Osteocyte (in vitro differentiated cells): ENCODE measurements at places on chromosomes 2 and 18. TPM values are rescaled to one million over a fixed set of nuclear protein-coding genes. Genes with fewer than 3 reads are reported as not detected.

MYO3B gene
- not detected in 2 replicates for total RNA-seq

GRCh38 chr2:160328811-160329527 is 128.9 kb upstream of the ITGB6 start:
- H3K4me3 ChIP-seq = no peak overlapping the region
- no peaks in the 10 kb centered on the region for H3K27me3 ChIP-seq
- peaks cover 88% of the 10 kb centered on the region for H3K4me1 ChIP-seq
- H3K36me3 ChIP-seq = peaks cover 14% of the 10 kb centered on the region

- H3K36me3 ChIP-seq = no peaks in the 10 kb centered on the region
- no peaks in the 10 kb centered on the region for H3K27me3 ChIP-seq
- H3K4me3 ChIP-seq = no peak overlapping the region
- no peak overlapping the region for H3K27ac ChIP-seq
Observed at GRCh38 chr2:150353376-150353775, 134.1 kb downstream of the RND3 start.

IKZF2 gene
- 16.7 and 18.9 TPM in 2 replicates for total RNA-seq

FEZ2 gene
- 50.5 and 52.9 TPM in 2 replicates for total RNA-seq

ARHGAP25 gene
- total RNA-seq = 0.42 and 0.43 TPM in 2 replicates

SLC16A14 gene
- total RNA-seq = 18.9 and 21.6 TPM in 2 replicates

DNA sequence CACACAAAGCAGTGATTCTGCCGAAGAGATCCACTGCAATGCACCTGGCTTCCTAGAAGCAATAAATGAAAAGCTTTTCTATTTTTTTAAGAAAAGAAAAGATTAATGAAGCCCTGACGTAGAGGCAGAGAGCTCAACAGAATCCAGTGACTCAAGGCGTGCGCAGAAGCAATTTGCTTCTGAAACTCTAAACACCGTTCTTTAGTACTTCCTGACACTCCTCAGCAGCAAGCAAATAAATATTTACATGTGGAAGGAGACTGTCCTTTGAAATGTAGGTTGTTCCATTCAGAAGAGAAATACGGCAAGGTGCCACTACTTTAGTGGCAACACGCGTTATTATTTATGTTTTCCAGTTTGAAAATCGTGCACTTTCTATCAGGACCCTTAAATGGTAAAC is 126.2 kb upstream of the ZNF516 start:
- H3K27me3 ChIP-seq = peaks cover 13% of the 10 kb centered on the region
- no peak overlapping the region for H3K27ac ChIP-seq
- H3K36me3 ChIP-seq = no peaks in the 10 kb centered on the region
- peak overlapping the region; percentile 61 for H3K4me3 ChIP-seq

DNA sequence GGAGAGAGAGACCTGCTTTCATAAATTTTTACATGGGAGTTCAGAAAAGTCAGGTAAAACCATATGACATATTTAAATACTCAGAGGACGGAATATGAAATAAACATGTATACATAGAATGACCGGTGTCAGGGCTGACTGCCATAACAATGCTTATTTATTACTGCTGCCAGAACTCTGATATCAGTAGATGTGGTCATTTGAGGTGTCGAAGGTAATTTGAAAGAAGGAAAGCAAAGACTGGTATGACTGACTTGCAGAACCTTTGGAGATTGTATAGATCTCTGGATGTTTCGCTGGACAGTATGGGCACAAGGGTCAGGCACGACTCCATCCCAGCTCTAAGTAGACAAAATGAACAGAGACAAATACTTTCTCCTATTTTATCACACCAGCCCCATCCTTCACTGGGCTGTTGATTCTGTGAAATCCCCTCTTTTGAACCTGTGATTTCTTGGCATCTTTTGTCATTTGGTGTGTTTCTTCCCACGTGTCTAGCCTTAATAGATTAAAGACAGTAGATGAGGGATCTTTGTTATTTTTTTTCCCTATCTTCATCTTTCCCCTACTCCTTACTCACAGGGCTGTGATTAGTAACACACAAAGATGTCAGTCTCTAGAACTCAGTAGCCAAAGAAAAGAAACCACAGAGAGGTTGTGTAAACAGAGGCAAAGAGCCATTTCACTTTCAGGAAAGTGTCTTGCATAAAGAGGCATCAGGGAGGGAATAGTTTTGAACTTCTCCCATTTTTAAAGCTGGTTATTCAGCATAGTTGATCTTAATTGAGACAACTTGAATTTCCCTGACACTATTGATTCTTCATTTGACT is 61.6 kb downstream of the ICOS start:
- no peak for DNase-seq
- H3K4me3 ChIP-seq = no peak overlapping the region
- H3K27ac ChIP-seq = no peak overlapping the region
- H3K4me1 ChIP-seq = peaks cover 14% of the 10 kb centered on the region

GRCh38 chr2:59276033-59276432 is 1034.9 kb upstream of the FANCL start:
- no peaks in the 10 kb centered on the region for H3K4me1 ChIP-seq
- H3K36me3 ChIP-seq = no peaks in the 10 kb centered on the region
- no peak overlapping the region for H3K27ac ChIP-seq
- DNase-seq = no peak

DNA sequence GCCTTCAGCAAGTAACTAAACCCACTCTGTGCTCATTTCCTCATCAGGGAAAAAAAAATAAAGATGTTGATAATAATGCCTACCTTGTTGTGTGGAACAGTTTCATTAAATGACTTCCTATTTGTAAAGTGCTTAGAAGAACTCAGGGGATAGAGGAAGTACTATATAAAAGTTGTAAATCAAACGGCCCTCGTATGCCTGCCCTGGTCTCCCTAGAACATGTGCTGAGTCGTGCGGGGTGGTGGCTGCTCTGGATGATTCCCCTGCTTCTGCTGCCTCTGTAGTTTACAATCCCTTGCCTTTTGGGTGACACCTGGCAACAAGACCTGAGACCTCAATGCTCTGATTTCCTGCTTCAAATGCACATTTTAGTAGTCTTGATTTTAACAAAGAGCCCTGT is 170.0 kb downstream of the CERS6 start:
- no peaks in the 10 kb centered on the region for H3K27me3 ChIP-seq
- no peak overlapping the region for H3K27ac ChIP-seq
- H3K36me3 ChIP-seq = peaks cover 1% of the 10 kb centered on the region
- peaks cover 7% of the 10 kb centered on the region for H3K4me1 ChIP-seq
- DNase-seq = no peak

PLEKHA3 gene
- 29.1 and 36.2 TPM in 2 replicates for total RNA-seq

GYPC gene
- total RNA-seq = 110 and 114 TPM in 2 replicates

GRCh38 chr2:113376913-113377445 is 60.5 kb upstream of the ZNG1B start:
- H3K27me3 ChIP-seq = peaks cover 59% of the 10 kb centered on the region
- no peaks in the 10 kb centered on the region for H3K36me3 ChIP-seq
- H3K27ac ChIP-seq = no peak overlapping the region
- H3K4me1 ChIP-seq = no peaks in the 10 kb centered on the region

- peaks cover 33% of the 10 kb centered on the region for H3K4me1 ChIP-seq
- H3K36me3 ChIP-seq = peaks cover 57% of the 10 kb centered on the region
- DNase-seq = no peak
- H3K27me3 ChIP-seq = no peaks in the 10 kb centered on the region
- peak overlapping the region; percentile 93 for H3K27ac ChIP-seq
Observed at GRCh38 chr2:101843048-101843447, 145.5 kb downstream of the MAP4K4 start.

- H3K4me1 ChIP-seq = peaks cover 44% of the 10 kb centered on the region
- no peak for DNase-seq
- peaks cover under 1% of the 10 kb centered on the region for H3K36me3 ChIP-seq
Observed at GRCh38 chr2:31238906-31239592, 5.1 kb downstream of the EHD3 start.

DNA sequence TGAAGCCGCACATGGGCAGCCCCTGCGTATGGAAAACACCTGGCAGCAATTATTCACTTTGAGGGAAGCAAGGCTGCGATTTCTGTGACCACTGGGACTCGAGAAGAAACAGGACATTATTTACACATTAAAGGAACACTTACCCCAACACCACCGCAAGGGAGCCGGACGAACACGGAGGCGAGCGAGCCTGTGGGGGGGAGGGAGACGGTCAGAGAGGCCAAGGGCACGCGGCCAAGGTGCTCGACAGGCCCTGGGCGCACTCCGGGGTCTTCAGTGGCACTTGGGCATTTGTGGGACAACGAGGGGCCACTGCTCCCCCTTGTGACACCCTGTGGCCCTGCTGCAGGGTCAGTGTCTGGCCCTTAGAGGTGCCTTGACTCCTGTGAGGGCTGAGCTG is 247.0 kb downstream of the TWIST2 start:
- no peaks in the 10 kb centered on the region for H3K36me3 ChIP-seq
- no peaks in the 10 kb centered on the region for H3K4me1 ChIP-seq
- DNase-seq = no peak

ST6GAL2 gene
- 132 and 139 TPM in 2 replicates for total RNA-seq

DNA sequence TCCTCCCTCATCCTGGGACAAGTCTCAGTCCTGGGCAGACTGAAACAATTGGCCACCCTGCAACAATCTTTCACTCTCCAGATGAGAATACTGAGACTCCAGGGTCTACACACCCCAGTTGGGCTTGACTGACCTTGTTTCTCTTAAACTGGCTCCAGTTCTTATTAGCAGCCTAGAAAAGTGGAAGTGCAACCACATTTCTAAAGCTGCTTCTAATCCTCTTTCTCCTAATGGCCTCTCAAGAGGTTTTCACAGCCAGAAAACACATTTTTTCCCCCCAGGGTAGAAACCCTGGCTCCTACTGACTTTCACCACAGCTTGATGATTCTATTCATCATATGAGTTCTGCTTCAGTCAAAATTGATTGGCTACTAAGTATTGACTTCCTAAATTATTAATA is 45.8 kb downstream of the SLC4A5 start:
- H3K4me1 ChIP-seq = peaks cover 5% of the 10 kb centered on the region
- H3K27me3 ChIP-seq = peaks cover 13% of the 10 kb centered on the region
- H3K27ac ChIP-seq = no peak overlapping the region
- H3K4me3 ChIP-seq = no peak overlapping the region
- no peak for DNase-seq

NLRC4 gene
- total RNA-seq = not detected in 2 replicates

GRCh38 chr2:46424937-46425336 is 54.4 kb upstream of the TMEM247 start:
- H3K4me1 ChIP-seq = no peaks in the 10 kb centered on the region
- H3K27me3 ChIP-seq = peaks cover 8% of the 10 kb centered on the region
- no peaks in the 10 kb centered on the region for H3K36me3 ChIP-seq
- H3K4me3 ChIP-seq = no peak overlapping the region
- DNase-seq = no peak

GRCh38 chr2:240687741-240688552 is 3.7 kb upstream of the AQP12A start:
- no peak for DNase-seq
- no peaks in the 10 kb centered on the region for H3K4me1 ChIP-seq
- no peak overlapping the region for H3K4me3 ChIP-seq
- no peak overlapping the region for H3K27ac ChIP-seq

- H3K27me3 ChIP-seq = peaks cover 82% of the 10 kb centered on the region
- H3K4me3 ChIP-seq = no peak overlapping the region
- peaks cover 6% of the 10 kb centered on the region for H3K36me3 ChIP-seq
Observed at GRCh38 chr18:45458033-45458432, 157.2 kb upstream of the SLC14A2 start.

CDKL4 gene
- total RNA-seq = 0.37 and 0.83 TPM in 2 replicates

GRCh38 chr2:216504376-216504762 is 5.7 kb downstream of the RPL37A start:
- peaks cover 63% of the 10 kb centered on the region for H3K36me3 ChIP-seq
- no peaks in the 10 kb centered on the region for H3K27me3 ChIP-seq
- H3K4me3 ChIP-seq = no peak overlapping the region
- no peak overlapping the region for H3K27ac ChIP-seq

DNA sequence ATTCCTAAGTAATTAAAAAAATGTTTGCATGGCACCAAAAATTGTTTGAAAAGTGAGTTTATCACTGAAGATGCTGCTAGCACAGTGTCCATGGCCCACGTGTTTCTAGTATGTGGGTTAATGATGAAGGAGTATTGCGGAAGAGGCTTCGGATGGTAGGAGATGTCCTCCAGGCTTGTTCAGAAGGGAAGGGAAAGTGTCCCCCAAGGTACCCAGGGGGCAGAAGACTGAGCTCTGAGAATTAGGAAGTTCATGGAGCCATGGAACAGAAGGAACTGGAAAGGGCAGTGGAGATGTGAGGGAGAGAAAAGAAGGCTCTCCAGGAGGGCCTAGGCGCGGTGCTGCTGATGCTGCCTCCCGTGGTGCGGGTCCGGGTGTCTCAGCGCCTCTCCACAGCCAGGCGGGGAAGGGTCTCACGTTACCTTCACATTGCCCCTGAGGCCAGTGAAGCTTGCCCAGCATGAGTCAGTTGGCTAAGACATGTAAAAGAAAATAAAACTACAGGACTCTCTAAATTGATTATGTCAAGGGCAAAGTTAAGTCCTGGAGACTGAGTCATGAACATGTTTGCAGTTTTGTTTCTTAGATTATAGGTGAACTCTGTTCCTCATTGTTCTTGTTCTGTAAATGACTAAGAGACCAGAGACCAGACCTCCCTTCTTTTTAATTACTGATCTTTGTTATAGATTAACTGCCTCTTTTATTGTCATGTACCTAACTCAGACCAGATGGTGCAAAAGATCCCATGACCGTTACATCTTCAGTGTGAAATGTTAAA is 89.0 kb downstream of the MTCL1 start:
- no peak for DNase-seq
- H3K4me1 ChIP-seq = peaks cover 72% of the 10 kb centered on the region
- H3K4me3 ChIP-seq = no peak overlapping the region
- H3K27me3 ChIP-seq = no peaks in the 10 kb centered on the region
- H3K36me3 ChIP-seq = peaks cover 18% of the 10 kb centered on the region

CCDC85A gene
- 1.5 and 1.7 TPM in 2 replicates for total RNA-seq

DNA sequence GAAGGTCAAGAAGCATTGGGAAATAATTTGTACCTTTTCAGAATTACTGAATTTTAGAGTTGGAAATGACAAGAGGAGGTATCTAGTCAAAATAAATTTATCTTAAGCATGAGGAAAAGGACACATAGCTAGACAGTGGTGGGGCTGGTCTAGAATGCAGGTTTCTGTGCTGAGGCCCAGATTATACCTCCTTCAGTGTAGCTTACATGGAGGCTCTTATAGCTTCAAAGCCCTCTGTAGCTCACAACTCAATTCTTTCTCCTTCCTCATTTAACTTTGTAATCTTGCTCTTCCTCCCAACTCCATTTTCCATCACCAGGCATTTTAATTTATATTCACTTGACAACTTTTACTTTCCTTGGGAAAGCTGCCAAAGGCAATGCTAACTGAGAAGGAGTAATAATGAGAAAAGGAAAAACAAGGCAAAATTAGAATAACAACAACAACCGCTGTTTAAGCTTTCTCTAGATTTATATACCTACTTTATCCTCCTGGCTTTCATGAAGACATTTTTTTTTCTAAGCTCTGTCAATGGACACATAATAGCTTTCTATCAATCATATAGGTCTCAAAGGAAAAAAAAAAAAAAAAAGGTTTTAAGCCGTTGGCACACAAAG is 58.5 kb downstream of the CLHC1 start:
- peaks cover 15% of the 10 kb centered on the region for H3K4me1 ChIP-seq
- no peak for DNase-seq
- no peak overlapping the region for H3K4me3 ChIP-seq
- H3K27ac ChIP-seq = no peak overlapping the region
- H3K27me3 ChIP-seq = no peaks in the 10 kb centered on the region

GRCh38 chr2:1173528-1173927 is 222.9 kb downstream of the SNTG2 start:
- no peak overlapping the region for H3K27ac ChIP-seq
- H3K36me3 ChIP-seq = no peaks in the 10 kb centered on the region
- peaks cover 13% of the 10 kb centered on the region for H3K4me1 ChIP-seq
- DNase-seq = no peak
- peaks cover 4% of the 10 kb centered on the region for H3K27me3 ChIP-seq

ASB18 gene
- total RNA-seq = not detected in 2 replicates

- H3K27me3 ChIP-seq = no peaks in the 10 kb centered on the region
- peaks cover 7% of the 10 kb centered on the region for H3K36me3 ChIP-seq
- H3K4me1 ChIP-seq = no peaks in the 10 kb centered on the region
- DNase-seq = no peak
- no peak overlapping the region for H3K4me3 ChIP-seq
- H3K27ac ChIP-seq = no peak overlapping the region
Observed at GRCh38 chr18:23487738-23488570, 15.4 kb upstream of the RMC1 start.

PPP1R1C gene
- total RNA-seq = 1.5 and 1.6 TPM in 2 replicates
